Thyroid gland (tissue), 4 donors: ENCODE measurements at places on chromosomes 2 and 18. TPM values are rescaled to one million over a fixed set of nuclear protein-coding genes. Genes with fewer than 3 reads are reported as not detected.
A peak's percentile ranks its signal among the peaks of the same experiment; 100 is the strongest.

- no peaks in the 10 kb centered on the region for H3K27me3 ChIP-seq
- DNase-seq, result no peak
- no peak overlapping the region for H3K27ac ChIP-seq
- H3K4me1 ChIP-seq, result no peaks in the 10 kb centered on the region
- no peaks in the 10 kb centered on the region for H3K36me3 ChIP-seq
These were observed 30.9 kb upstream of the IER3IP1 start for GRCh38 chr18:47206945-47207637.

The RNF152 gene
- 21.4 TPM for total RNA-seq

GRCh38 chr2:30684026-30684425, 123.2 kb downstream of the CAPN13 start:
- H3K4me1 ChIP-seq, result peaks cover 16% of the 10 kb centered on the region
- no peak overlapping the region for H3K4me3 ChIP-seq
- H3K27ac ChIP-seq, result no peak overlapping the region
- H3K36me3 ChIP-seq, result no peaks in the 10 kb centered on the region

The TM4SF20 gene
- not detected for total RNA-seq

DNA sequence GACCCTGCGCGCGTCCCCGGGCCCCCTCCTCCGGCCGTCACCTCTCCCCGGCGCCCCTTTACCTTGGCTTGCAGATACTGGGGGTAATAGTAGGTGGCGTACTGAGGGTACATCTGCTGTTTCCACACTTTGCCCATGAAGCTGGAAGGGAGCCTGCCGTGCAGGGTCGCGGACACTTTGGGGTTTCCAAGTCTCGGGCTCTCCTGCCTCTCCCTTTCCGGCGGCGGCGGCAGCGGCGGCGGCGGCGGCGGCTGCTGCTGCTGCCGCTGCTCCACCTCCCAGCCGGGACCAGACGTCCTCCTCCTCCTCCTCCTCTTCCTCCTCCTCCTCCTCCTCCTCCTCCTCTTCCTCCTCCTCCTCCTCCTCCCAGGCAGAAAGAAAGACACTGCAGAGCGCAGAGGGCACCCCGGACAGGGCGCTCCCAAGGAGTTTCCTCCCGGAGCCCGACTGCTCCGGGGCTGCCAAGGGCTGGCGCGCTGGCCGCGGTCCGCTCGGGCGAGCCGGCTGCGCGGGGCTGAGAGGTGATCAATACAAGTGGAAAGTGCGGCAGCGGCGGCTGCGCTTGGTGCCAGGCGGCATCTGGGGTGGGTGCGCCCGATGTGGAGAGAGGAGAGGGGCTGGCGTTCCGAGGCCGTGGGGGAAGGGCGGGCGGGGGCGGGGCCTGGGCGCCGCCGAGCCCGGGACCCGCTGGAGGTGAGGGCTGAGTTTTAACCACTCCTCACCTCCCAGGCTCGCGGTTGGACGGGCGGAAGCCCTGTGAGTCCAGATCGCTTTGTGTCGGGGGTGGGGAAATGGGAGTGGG, at the start of gene RBMS1:
Gene RBMS1 (minus strand): TSS at position 581 of the 802 bp plus-strand sequence. CDS start 444 bp downstream, at position 137.
- H3K36me3 ChIP-seq, result no peaks in the 10 kb centered on the region
- H3K4me3 ChIP-seq, result peak within 1 kb of the TSS; percentile 85
- peaks cover 4% of the 10 kb centered on the region for H3K4me1 ChIP-seq
- no peaks in the 10 kb centered on the region for H3K27me3 ChIP-seq
- DNase-seq, result peak; percentile 69

DNA sequence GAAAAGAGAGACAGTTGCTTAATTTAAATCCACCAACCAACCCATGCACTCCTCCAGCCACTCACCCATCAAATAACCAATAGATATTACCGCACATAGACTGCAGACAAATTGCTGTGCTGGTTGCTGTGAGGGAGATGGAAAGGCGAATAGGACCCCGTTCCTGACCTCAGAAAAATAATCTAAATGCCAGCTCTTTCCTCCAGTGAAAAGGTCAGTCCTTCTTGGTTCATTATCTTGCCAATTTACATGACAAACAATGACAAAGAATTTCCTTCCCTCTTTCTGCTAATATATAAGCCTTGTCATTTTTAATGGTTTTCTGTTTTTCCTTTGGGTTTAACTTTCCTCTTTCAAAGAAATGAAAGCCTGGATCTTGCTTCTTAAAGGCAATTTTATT, 61.6 kb downstream of the MEP1B start:
- no peak overlapping the region for H3K4me3 ChIP-seq
- no peak for DNase-seq
- no peaks in the 10 kb centered on the region for H3K36me3 ChIP-seq
- H3K27me3 ChIP-seq, result no peaks in the 10 kb centered on the region
- H3K27ac ChIP-seq, result no peak overlapping the region
- no peaks in the 10 kb centered on the region for H3K4me1 ChIP-seq
